ENCODE measurements at places on chromosomes 4 and X.
A peak's percentile ranks its signal among the peaks of the same experiment; 100 is the strongest.

- DNase-seq, result peak; percentile 4
Observed at GRCh38 chr4:124018383-124019317, 622.1 kb downstream of the SPRY1 start.

DNA sequence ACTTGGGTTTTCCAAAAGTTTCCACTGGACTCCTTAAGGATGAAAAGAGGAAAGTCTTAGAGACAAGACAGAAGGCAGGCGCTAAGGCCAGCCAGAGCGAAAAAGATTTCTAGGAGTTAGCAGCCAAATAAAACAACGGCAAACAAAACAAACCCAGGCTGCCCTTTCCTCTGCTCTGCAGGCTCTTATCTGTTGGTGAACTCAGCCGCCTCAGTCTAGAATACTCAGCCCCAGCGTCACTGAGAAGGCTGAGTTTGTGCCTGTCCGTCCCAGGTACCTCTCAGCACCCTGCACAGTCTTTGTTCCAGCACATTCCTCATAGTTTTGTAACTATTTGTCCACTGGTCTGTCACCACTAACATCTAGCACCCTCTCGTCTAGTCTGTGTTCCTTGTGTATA, 75.6 kb upstream of the FAM9C start:
- DNase-seq, result no peak

DNA sequence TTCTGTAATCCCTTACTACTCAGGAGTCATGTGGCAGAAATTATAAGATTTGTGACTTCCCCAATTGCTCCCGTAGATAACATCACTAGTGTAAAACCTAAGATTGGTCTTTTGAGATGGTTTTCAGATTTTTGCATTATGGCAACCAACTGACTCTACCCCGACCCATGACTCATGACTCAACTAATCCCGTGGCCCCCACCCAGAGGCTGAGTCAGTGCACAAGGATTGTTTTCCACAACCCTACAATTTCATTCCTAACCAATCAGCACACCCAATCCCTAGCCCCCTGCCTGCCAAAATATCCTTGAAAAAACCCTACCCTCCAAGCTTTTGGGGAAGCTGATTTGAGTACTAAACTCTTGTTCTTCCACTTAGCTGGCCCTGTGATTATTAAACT, 109.4 kb upstream of the FAM9C start:
- no peak for DNase-seq

GRCh38 chr4:76687746-76688448, 210.0 kb downstream of the SOWAHB start:
- no peak for DNase-seq

- no peak for DNase-seq
Observed at GRCh38 chrX:1600406-1601050, 9.1 kb downstream of the AKAP17A start.

GRCh38 chr4:1986578-1987210, 22.1 kb downstream of the NELFA start:
- no peak for DNase-seq

Measured in CD4-positive, alpha-beta T cell treated with Interleukin-1 beta for 1 hour (primary cell).